ENCODE measurements at places on chromosomes 2 and 18.
A peak's percentile ranks its signal among the peaks of the same experiment; 100 is the strongest.

- no peaks in the 10 kb centered on the region for H3K27me3 ChIP-seq
- no peak overlapping the region for H3K27ac ChIP-seq
- H3K4me1 ChIP-seq: peaks cover 36% of the 10 kb centered on the region
- peaks cover 5% of the 10 kb centered on the region for H3K36me3 ChIP-seq
These were observed 437.0 kb downstream of the PARD3B start for GRCh38 chr2:204982303-204982702.

GRCh38 chr2:218782528-218782844 lies 539 bp downstream of the CYP27A1 start:
- peaks cover 45% of the 10 kb centered on the region for H3K27me3 ChIP-seq
- DNase-seq: no peak

DNA sequence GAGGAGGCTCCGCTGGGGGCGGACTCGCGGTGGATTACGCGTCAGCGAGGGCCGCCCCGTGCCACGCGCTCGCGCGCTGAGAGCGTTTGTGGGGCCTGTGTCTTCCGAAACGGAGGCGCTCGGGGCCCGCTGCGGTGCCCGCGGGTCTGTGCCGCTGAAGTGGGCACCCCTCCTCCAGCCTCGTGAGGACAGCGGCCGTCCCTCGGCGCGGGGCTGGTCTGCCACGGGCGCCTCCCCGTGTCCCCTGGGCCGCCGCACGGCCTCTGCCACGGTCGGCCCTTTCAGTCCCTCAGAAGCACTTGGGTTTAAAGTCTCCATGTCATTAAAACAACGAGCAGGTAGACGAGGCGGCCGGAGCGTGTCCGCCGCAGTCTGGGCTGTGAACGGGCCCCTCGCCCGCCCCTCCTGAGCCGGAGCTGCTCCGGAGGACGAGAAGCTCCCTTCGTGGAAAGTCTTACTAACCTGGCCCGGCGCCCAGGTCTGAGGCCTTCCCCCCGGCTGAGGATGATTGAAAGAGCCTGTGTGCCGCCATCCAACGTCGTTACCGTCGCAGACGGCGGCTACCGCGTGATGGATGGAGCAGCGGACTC lies 97.6 kb downstream of the NFATC1 start:
- DNase-seq: no peak
- peaks cover 45% of the 10 kb centered on the region for H3K36me3 ChIP-seq
- peaks cover 18% of the 10 kb centered on the region for H3K4me1 ChIP-seq
- H3K4me3 ChIP-seq: no peak overlapping the region
- H3K27ac ChIP-seq: no peak overlapping the region

- no peak for DNase-seq
- peaks cover 77% of the 10 kb centered on the region for H3K4me1 ChIP-seq
- no peak overlapping the region for H3K27ac ChIP-seq
- no peaks in the 10 kb centered on the region for H3K27me3 ChIP-seq
These were observed 74.3 kb downstream of the HRH4 start for GRCh38 chr18:24534737-24535136.

- peaks cover 16% of the 10 kb centered on the region for H3K27me3 ChIP-seq
- peak overlapping the region; percentile 60 for H3K27ac ChIP-seq
- H3K4me1 ChIP-seq: peaks cover 54% of the 10 kb centered on the region
These were observed 142.9 kb upstream of the SMAD2 start for GRCh38 chr18:48073211-48073930.

GRCh38 chr2:200345975-200346374 lies 39.5 kb downstream of the SPATS2L start:
- peaks cover 3% of the 10 kb centered on the region for H3K4me1 ChIP-seq
- H3K27ac ChIP-seq: no peak overlapping the region
- H3K36me3 ChIP-seq: peaks cover 27% of the 10 kb centered on the region
- H3K27me3 ChIP-seq: no peaks in the 10 kb centered on the region

- H3K4me3 ChIP-seq: no peak overlapping the region
- DNase-seq: no peak
- H3K36me3 ChIP-seq: peaks cover 36% of the 10 kb centered on the region
- no peak overlapping the region for H3K27ac ChIP-seq
These were observed 102.9 kb upstream of the HAAO start for GRCh38 chr2:42895134-42895790.

GRCh38 chr18:49030692-49031443 lies 80.1 kb upstream of the SMAD7 start:
- no peak overlapping the region for H3K27ac ChIP-seq
- H3K4me3 ChIP-seq: no peak overlapping the region
- H3K27me3 ChIP-seq: peaks cover 19% of the 10 kb centered on the region
- peaks cover 8% of the 10 kb centered on the region for H3K36me3 ChIP-seq

- no peak overlapping the region for H3K27ac ChIP-seq
- H3K27me3 ChIP-seq: no peaks in the 10 kb centered on the region
- no peak overlapping the region for H3K4me3 ChIP-seq
- no peaks in the 10 kb centered on the region for H3K36me3 ChIP-seq
These were observed 249.0 kb downstream of the EXOC6B start for GRCh38 chr2:72576861-72577260.

DNA sequence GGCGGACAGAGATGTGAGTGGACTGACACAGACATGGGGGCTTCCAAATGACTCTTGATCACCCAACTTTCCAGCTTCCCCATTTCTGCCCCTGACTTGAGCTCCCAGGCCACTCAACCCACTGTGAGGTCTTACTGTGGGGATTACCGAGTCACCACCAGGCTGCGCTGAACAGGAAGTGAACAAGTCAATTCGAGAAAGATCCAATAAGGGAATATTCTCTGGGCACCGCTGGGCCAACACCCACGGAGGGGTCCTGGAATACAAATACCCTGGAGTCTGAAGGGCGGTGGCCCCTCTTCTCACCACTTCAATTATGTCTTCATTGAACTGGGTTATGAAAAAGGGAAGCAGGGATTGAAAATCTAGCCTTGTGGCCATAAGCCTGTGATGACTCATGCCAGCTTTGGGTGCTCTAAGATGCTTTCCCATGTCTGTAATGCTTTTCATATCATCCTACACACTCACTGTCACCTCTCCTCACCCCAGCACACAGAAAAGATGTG lies 37.7 kb downstream of the BCL11A start:
- H3K27me3 ChIP-seq: peaks cover 12% of the 10 kb centered on the region
- DNase-seq: no peak
- no peak overlapping the region for H3K27ac ChIP-seq
- H3K4me3 ChIP-seq: no peak overlapping the region

GRCh38 chr2:120740375-120740764 lies 4.7 kb downstream of the GLI2 start:
- H3K4me1 ChIP-seq: peaks cover 70% of the 10 kb centered on the region
- H3K27me3 ChIP-seq: peaks cover 10% of the 10 kb centered on the region
- H3K36me3 ChIP-seq: no peaks in the 10 kb centered on the region
- no peak for DNase-seq

DNA sequence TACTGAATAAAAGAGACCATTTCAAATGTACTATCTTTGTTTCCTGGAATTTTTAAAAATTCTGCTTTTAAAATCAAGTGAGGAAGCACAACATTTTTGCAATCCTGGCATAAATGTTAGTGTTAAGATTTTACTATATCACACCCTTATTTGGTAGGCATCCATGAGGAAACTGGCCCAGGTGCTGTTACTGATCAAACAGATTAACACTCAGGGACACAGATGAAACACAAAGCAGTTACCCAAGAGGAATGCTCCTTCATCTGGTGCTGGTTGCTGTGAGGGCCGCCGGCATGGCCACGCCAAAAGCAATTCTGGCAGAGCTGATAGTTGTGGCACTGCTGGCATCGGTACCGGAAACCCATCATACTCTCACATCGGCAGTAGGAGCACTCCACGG lies 96.8 kb downstream of the DTNB start:
- H3K36me3 ChIP-seq: peaks cover 32% of the 10 kb centered on the region
- H3K4me3 ChIP-seq: no peak overlapping the region
- H3K27me3 ChIP-seq: no peaks in the 10 kb centered on the region
- H3K27ac ChIP-seq: peak overlapping the region; percentile 56

DNA sequence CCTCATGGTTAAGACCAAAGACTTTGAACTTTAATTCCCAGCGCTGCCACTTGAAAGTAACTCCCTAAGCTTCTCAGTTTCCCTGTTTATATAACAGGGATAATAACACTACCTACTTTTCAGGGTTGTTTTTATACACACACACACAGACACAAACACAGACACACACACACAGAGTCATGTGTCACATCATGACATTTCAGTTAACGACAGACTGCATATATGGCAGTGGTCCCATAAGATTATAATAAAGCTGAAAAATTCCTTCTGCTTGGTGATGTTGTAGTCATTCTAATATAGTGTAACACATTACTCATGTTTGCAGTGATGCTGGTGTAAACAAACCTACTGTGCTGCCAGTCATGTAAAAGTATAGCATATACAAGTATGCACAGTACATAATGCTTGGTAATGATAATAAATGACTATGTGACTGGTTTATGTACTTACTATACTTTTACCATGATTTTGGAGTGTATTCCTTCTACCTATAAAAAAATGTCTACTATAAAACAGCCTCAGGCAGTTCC lies 89.2 kb upstream of the ITGA4 start:
- H3K27me3 ChIP-seq: no peaks in the 10 kb centered on the region
- H3K36me3 ChIP-seq: no peaks in the 10 kb centered on the region
- H3K27ac ChIP-seq: peak overlapping the region; percentile 62
- no peak overlapping the region for H3K4me3 ChIP-seq
- peaks cover 47% of the 10 kb centered on the region for H3K4me1 ChIP-seq

DNA sequence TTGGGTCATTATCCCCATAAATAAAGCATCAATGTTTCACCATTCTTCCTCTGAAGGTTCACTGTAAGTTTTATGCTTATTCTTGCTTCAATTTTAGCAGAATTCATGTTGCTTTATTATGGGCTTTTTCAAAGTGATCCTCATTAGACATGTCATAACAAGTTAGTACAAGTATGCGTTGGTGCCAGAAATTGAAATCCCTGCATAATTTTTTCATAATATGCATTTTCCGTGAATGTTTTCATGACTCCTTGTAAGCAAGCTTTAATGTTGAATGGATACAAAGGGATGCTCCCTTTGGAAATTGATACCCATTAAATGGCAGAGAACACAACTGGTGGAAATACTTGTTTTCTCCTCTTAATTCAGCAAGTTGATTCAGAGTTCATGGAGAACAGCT lies 179.7 kb downstream of the ST6GAL2 start:
- peaks cover 41% of the 10 kb centered on the region for H3K4me1 ChIP-seq
- H3K27ac ChIP-seq: no peak overlapping the region
- H3K27me3 ChIP-seq: no peaks in the 10 kb centered on the region
- no peak overlapping the region for H3K4me3 ChIP-seq

- peaks cover 32% of the 10 kb centered on the region for H3K4me1 ChIP-seq
- no peak for DNase-seq
- H3K4me3 ChIP-seq: no peak overlapping the region
- no peaks in the 10 kb centered on the region for H3K36me3 ChIP-seq
- no peak overlapping the region for H3K27ac ChIP-seq
- H3K27me3 ChIP-seq: no peaks in the 10 kb centered on the region
These were observed 218.3 kb downstream of the PTGR3 start for GRCh38 chr18:74990563-74991081.

Data from nephron progenitor cell (in vitro differentiated cells).